Osteoblast (primary cell): ENCODE measurements at places on chromosomes 7 and 10.

DNA sequence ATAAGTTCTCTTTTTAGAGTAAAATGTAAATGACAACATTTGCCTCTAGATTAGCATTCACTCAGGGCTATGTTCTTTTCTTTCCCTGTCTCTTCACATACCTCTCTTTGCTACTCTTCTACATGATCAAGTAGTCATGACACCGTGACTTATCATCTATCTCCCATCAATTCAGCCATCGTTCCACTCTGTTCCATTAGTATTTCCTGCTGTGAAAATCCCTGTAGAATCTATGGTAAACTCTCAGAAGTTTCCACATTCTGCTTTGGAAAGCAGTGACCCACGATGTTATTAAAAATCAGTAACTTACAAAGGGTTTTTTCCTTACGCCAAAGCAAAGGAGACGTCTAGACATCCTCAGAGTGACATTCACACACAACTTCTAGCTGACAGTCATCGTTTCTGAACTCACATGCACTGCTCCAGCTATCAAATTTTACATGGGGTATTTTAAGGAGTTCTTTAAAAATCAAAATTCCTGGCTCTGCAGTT is 135.6 kb downstream of the SEMA3C start:
- no peak overlapping the region for H3K4me3 ChIP-seq
- H3K27ac ChIP-seq: peak overlapping the region; percentile 52
- peaks cover 13% of the 10 kb centered on the region for H3K36me3 ChIP-seq

DNA sequence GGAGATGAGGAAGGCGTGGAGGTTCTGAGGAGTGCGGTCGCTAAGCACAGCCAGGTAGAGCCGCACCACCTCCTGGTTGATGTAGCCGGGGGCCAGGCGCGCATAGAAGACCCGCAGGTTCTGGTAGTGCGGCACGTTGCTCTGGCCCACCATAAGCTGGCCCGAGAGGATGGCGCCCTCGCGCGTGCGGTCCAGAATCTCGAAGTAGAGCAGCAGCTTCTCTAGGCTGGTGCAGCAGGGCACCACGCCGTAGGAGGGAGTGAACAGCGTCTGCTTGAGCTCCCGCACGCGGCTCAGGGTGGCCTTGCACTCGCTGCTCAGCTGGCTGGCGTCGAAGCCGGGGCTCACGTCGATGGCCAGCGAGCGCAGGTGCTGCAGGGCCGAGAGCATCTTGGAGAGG is 77.8 kb upstream of the TNRC18 start:
- DNase-seq: no peak
- H3K27ac ChIP-seq: no peak overlapping the region
- H3K27me3 ChIP-seq: no peaks in the 10 kb centered on the region
- no peak overlapping the region for H3K4me3 ChIP-seq

DNA sequence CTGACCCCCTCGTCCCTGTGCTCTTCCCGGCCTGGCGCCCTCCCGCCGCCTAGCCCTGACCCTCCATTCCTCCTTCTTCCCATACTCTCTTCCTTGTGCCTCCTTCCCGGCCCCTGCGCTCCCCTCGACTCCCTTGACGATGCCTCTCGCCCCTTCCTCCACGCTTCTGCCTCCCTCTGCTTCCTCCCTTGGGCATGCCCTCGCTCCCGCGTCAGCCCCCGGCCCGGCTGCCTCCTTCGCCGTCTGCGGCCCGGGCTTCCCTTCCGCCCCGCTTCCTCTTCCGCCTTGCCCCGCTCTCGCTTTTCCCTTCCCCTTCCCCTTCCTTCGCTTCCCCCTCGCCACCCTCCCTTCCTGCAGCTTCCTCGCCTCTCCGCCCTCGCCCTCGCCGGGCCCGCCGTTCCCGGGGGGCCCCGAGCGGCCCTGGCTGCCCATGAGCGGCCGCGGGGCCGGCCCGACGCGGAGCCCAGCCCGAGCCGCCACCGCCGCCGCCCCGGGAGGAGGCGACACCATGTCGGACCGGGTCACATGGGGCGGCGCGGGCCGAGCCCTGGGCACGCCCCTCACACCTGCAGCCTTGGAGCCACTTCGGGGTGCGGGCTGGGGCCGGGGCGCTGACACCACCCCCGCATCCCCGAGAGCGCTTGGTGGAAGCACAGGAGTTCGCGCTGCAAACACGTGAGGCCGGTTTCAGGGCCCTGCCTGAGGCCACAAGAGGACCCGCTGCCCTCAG is at the start of gene FBXW4:
TSS of gene FBXW4 (minus strand) at position 497 of the 730 bp plus-strand sequence. CDS start at position 432, 65 bp downstream.
- H3K4me3 ChIP-seq: peak within 1 kb of the TSS; percentile 93
- no peaks in the 10 kb centered on the region for H3K27me3 ChIP-seq
- H3K27ac ChIP-seq: peak within 1 kb of the TSS; percentile 93
- no peaks in the 10 kb centered on the region for H3K36me3 ChIP-seq

GRCh38 chr10:64363687-64364086 is 842.5 kb downstream of the REEP3 start:
- H3K4me3 ChIP-seq: no peak overlapping the region
- no peaks in the 10 kb centered on the region for H3K36me3 ChIP-seq
- H3K27me3 ChIP-seq: no peaks in the 10 kb centered on the region
- peak; percentile 21 for DNase-seq
- H3K4me1 ChIP-seq: no peaks in the 10 kb centered on the region

DNA sequence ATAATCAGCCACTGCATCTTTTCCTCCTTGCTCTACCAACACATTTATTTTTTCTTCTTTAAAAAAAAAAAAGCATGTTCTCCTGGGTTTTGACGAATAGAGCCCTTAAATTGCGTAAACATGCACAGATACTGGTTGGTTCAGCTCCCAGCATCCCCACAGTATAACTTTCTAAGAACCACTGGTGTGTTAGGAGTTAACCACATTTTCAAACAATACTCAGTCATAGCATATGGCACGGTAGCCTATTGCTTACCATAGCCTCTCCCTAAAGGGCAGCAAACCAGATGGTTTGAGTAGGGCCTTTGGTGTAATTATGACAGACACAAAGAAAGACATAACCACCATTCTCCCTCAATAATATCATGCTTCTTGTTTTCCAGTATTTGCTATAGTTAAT is 145.0 kb downstream of the LRRC4 start:
- H3K27me3 ChIP-seq: no peaks in the 10 kb centered on the region
- no peak for DNase-seq
- H3K4me3 ChIP-seq: no peak overlapping the region
- H3K4me1 ChIP-seq: peaks cover 33% of the 10 kb centered on the region
